ENCODE measurements at places on chromosomes 2 and 18.

- no peak for DNase-seq
These were observed 2.1 kb upstream of the TRIB2 start for GRCh38 chr2:12714391-12715221.

DNA sequence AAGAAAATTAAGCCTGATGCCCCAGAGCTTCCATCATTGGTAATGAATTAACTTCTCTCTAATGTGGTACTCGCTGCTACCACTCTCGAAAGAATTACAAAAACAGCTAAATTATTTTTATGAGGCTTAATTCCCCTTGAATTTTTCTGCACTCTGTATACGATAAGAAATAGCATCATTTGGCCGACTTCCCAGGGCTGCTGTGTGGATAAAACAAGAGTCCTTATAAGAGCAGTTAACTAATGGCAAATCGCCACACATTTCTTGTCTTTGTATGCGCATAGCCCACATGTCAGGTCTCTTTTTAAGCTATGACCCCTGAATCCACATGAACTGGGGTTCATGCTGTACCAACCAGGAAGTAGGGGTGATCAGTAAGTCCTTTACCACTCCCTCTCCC lies 668.4 kb downstream of the TMEM182 start:
- DNase-seq = no peak

- no peak for DNase-seq
These were observed 56.5 kb downstream of the CCBE1 start for GRCh38 chr18:59640721-59641120.

DNA sequence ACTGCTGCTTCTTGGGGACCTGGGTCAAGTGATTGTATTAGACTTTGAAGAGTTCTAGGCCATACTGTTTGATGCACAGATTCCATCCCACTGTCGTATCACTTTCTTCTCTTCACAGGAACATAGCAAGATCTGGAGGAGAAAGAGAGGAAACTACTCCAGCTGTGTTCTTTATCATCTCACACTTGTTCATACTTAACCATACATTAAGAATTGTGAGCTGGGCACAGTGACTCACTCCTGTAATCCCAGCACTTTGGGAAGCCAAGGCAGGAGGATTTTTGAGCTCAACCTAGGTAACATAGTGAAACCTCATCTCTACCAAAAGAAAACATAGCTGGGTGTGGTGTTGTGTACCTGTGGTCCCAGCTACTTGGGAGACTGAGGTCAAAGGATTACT lies 111.7 kb downstream of the PARD3B start:
- DNase-seq = no peak

DNA sequence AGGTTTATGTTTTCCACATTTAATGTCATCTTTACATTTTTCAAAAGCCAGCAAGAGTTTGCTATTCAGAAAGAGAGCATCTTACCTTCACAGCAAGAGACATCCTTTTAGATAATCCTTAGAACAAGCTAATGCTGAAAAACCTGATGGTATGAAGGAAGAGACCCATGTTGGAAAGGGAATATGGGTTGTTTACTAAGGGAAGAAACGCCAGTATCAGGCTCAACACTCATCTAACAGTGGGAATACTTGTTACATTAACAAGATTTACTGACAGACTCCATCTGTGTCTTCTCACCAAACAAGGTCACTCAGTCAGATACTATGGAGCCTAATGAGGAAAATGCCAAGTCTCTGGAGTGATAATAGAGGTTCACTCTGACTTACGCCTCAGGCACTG lies 1474.1 kb upstream of the SLC39A10 start:
- no peak for DNase-seq

- DNase-seq = peak; percentile 18
These were observed 32.8 kb downstream of the GRHL1 start for GRCh38 chr2:9984217-9984739.

- no peak for DNase-seq
These were observed 59.3 kb downstream of the MYL12B start for GRCh38 chr18:3321133-3321812.

DNA sequence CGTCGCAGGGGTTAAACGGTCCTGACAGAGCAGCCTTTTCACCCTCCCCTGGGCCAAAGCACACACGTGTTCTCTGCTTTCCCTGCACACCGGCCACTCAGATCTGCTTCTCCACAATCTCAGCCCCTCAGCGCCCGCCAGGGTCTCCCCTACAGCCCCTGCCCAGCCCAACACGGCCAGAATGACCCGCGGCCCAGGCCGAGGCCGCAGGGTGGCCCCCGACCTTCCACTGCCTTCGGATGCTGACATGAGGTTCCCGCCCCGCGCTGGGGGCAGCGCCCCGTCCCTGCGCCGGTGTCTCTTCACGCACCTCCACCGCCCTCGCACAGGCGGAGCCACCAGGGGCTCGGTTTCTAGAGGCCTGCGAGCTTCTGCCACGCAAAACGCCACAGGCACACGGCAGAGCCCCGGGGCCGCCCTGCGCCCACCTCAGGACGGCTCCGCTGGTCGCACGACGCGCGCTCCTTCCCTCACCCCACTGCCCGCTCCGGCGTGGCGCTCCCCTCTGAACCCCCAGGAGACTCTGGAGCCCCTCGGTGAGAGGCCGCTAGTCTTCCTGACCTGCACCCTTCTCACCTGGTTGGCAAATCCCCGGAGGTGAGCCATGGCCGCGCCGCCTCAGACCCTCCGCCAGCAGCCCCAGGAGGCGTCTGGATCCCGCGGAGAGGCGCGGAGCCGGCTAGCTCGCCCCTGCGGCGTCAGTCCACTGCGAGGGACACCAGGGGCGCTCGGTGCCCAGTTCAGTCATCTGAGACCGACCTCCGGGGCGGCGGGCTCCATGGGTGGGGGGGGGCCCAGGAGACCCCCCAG lies 749 bp downstream of the STK25 start:
- peak; percentile 51 for DNase-seq

DNA sequence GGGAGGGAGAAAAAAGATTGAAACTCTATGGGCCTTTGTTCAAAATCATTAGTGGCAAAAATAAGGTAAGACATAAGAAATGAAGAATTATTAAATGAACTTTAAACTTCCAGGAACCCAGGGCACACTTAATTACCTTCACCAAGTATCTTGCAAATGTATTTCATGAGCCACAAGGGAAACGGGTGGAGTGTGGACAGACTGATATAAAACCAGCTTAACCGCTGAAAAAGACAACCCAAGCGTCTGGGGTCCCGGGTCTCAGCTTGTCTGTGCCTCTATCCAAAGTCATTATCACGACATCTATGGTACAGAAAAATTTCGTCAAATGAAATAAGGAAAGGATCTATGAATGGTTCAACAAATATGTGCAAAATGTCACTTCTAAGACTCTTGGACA lies 13.9 kb upstream of the MBOAT2 start:
- DNase-seq = no peak

GRCh38 chr2:112345030-112346027 lies 69.9 kb downstream of the ZC3H6 start:
- no peak for DNase-seq

DNA sequence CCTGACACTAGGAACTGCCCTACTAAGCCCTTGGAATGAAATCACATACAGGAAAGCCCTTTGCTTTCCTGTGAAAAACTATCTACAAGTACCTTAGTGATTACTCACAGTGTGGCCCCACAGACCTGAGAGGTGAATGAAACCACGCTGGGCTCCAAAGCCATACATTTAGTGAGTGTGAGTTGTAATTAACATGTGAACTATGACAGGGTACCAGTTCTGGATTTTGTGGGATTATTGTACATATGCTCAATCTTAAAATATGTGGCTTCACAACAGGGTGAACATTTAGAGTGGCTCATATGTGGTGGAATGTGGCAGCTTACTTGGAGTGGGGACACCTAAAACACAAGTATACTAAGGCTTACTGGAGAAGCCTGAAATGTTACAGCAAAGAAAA lies 12.3 kb downstream of the KCTD1 start:
- no peak for DNase-seq

DNA sequence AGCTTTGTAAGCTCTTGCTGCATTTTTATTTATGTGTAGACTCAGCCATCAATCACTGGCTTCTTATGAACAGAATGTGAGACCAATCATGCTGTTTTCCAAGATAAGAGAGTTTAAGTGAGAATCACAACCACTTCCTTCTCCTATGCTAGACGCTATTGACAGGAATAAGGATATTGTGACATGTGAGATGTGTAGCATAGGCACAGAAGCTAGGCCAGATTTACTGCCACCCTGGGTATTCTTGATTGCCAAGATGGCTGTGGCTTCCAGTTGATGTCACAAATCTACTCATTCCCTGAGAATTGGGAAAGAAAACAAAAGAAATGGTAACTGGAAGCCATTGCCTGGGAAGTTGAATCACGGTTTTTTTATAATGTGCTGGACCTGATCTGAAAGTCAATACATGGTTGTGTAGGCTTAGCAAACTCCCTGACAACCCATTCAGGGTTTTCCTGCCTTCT lies 49.9 kb downstream of the RAB27B start:
- DNase-seq = no peak

- peak; percentile 53 for DNase-seq
These were observed 71.9 kb upstream of the KLHL29 start for GRCh38 chr2:23312996-23313606.

DNA sequence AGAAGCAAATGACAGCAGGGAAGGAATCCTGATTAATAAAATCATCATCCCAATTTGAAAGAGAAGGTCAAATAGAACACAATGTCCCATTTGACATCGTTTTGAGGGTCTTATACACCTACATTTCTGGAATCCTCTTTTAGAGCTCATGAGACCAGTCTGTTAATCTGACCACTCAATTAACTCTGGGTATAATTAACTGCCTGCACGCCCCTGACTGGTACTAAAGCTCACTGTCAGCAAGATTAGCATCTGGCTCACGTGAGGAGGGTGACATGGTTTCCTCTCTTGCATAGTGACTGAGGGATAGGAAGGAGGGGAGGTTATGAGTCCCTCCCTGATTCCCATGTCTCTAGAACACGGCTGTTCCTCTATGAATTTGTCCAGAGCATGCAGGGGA lies 124.3 kb downstream of the ICOS start:
- DNase-seq = no peak

- no peak for DNase-seq
These were observed 460.4 kb downstream of the STK39 start for GRCh38 chr2:167787021-167787420.

- DNase-seq = no peak
These were observed 286.7 kb upstream of the LRRTM1 start for GRCh38 chr2:80591233-80591632.

DNA sequence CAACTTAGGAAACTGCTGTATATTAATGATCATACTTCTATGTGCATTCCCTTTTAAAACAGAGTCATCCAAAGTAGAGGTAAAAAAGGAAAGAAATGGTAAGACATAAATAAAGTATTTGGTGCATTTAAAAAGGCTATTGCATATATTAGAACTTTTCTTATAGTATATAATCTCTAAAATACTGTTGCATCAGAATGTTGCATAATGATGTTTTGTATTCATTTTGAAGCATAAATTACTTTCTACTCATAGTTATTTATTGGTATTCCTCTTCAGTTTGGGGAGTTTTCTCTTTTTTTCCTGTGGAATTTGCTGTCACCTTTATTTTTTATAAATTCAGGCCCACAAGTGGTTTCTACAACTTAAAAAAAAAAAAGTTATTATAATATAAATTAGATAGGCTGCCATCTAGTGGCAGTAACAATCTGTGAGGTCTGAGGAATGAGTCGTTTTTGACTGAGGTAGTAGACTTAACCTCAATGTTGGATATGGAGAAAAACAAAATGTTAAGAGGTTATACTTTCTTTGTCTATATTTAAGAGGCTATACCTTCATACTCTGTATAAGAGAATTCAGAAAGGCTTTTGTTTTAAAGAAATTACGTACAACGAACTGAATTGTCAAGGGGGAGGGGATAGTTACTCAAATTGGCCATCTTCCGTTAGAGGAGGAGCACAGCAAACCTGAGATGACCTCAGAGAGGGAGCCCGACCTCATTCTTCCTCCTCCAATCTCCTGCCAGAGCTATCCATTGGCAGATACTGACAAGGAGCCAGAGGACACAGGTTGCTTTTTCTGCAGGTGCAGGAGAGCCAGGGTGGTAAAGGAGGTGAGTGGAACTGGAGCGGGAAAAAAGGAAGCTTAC lies 23.8 kb downstream of the ANKAR start:
- DNase-seq = peak; percentile 21

- DNase-seq = no peak
These were observed 89.7 kb downstream of the KCTD1 start for GRCh38 chr18:26458526-26459232.

- DNase-seq = no peak
These were observed 779.2 kb downstream of the CNTNAP5 start for GRCh38 chr2:124804014-124804940.

- no peak for DNase-seq
These were observed 12.1 kb upstream of the GAL3ST2 start for GRCh38 chr2:241764275-241765241.

- no peak for DNase-seq
These were observed 56.3 kb upstream of the ACVR1C start for GRCh38 chr2:157684940-157685466.

- DNase-seq = no peak
These were observed 288.8 kb upstream of the PIK3C3 start for GRCh38 chr18:41666231-41666630.

DNA sequence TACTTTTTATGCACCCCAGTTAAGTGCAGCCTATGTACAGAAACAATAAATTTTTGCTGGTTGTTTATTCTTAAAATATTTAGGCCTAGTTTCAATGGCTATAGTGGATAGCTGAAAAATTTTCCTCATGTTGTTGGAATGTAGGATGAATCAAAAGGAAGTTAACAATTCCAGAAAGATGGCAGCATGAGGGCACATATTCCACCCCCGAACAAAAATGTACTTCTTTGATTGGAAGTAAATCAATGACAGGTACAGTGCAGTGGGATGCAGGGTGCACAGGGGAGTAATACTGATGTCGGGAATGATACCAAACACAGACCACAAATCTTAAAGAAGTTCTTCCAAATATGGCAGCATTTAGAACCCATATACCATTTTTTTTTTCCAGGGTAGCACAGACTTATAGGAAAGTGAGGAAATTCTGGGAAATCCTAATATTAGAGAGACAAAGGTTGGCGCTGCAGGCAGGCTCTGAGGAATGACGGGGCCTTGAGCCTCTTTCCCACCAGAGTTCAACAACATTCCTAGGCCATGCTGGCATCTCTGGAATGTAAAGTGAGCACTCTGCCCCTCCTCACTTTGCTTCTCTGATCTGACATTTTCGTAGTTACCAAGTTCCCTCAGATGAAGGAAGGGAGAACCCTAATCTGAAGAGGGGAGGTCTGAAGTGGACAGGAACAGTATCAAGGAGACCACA lies 36.6 kb upstream of the IKZF2 start:
- no peak for DNase-seq

GRCh38 chr2:85711578-85712060 lies 17.5 kb downstream of the GNLY start:
- no peak for DNase-seq

Measured in stimulated activated naive CD8-positive, alpha-beta T cell treated with anti-CD3 and anti-CD28 coated beads, Interleukin-15, Interleukin-2, amounts not matched to agents 100 U/mL and 50 U/mL, for 24 hours (primary cell).